ENCODE measurements at places on chromosomes 1 and 21. TPM values are rescaled to one million over a fixed set of nuclear protein-coding genes. Genes with fewer than 3 reads are reported as not detected.

DNA sequence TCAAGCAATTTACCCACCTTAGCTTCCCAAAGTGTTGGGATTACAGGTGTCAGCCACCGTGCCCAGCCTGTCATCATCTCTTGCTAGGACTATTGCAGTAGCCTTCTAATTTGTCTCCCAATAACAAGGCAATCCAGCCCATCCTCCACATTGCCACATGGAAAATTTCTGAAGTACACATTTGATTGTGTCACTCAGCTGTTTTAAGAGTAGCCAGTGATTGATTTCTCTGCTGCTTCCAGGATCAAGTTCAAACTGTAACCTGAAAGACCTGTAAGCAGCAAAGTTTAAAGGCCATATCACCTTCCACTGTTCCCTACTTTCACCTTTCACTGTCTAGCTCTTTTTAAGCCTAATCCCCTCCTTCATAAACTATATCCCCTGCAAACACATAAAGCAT, 7.8 kb upstream of the ELK4 start:
- DNase-seq = no peak
- H3K27ac ChIP-seq = no peak overlapping the region
- H3K4me3 ChIP-seq = no peak overlapping the region
- no peaks in the 10 kb centered on the region for H3K27me3 ChIP-seq

GRCh38 chr1:199959033-199959774, 68.3 kb upstream of the NR5A2 start:
- H3K27ac ChIP-seq = no peak overlapping the region
- DNase-seq = no peak
- no peak overlapping the region for H3K4me3 ChIP-seq

DNA sequence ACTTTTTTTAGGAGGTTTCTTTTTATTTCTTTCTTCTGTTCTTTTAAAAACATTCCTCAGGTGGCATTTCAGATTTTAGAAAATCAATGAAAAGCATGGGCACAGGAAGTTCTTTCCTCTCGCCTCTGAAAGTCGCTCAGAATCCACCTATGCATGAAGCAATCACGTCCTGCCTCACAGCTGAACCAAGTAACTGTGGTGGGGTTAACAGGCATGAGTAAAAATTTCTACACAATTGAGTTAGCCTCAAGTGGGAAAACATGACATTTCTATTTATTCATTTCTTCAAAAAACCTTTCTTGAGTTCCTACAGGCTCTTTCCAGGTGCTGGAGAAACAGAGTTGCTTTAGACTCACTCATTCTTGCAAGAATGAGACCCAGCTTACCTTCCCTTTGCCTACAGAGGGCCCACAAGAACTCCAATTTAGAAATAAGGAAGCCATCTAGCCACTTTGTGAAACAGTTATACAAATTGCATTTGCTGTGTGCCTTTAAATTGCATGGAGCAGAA, 508.9 kb upstream of the PKN2 start:
- DNase-seq = no peak
- no peak overlapping the region for H3K4me3 ChIP-seq
- H3K27me3 ChIP-seq = no peaks in the 10 kb centered on the region
- H3K27ac ChIP-seq = no peak overlapping the region
- no peaks in the 10 kb centered on the region for H3K4me1 ChIP-seq

DNA sequence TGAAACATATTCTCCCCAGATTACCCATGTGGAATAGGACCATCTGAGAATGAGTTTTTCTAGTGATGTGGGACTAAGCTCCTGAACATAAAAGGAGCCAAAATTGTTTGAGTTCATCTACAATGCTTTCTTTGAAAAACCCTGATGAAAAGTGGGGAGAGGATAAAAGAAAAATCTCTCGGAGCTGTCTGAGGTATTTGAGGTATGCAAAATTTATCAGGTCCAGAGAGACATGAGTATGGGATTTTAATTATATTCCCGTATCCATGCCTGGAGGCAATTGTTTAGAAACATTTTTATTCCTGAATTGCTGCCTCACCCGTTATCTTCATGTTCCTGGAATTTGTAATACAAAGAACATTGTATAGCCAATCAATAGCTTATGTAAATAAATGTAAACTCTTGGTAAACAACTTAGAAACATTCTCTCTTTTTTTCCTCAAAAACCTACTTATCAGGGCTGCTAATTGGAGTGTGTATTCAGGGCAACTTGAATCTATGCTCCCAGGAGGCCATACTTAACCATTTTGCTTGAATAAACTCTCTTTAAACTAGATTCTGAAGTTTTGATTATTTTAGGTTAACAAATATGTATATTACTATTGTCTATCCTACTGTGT, 109.3 kb upstream of the OLFM3 start:
- no peak for DNase-seq
- no peaks in the 10 kb centered on the region for H3K4me1 ChIP-seq
- no peaks in the 10 kb centered on the region for H3K36me3 ChIP-seq
- H3K27me3 ChIP-seq = no peaks in the 10 kb centered on the region
- H3K27ac ChIP-seq = no peak overlapping the region

GRCh38 chr21:17660452-17660851, 47.8 kb upstream of the BTG3 start:
- no peak overlapping the region for H3K27ac ChIP-seq
- H3K4me1 ChIP-seq = no peaks in the 10 kb centered on the region
- DNase-seq = no peak

- H3K27ac ChIP-seq = no peak overlapping the region
- H3K4me1 ChIP-seq = no peaks in the 10 kb centered on the region
- no peak for DNase-seq
- H3K27me3 ChIP-seq = no peaks in the 10 kb centered on the region
These were observed 179.3 kb downstream of the ZC3H11B start for GRCh38 chr1:219433496-219434131.

- peaks cover 7% of the 10 kb centered on the region for H3K4me1 ChIP-seq
- peaks cover 17% of the 10 kb centered on the region for H3K27me3 ChIP-seq
- DNase-seq = no peak
- peak overlapping the region; percentile 19 for H3K4me3 ChIP-seq
- H3K27ac ChIP-seq = peak overlapping the region; percentile 58
These were observed 9.0 kb downstream of the TTLL10 start for GRCh38 chr1:1182491-1183220.

DNA sequence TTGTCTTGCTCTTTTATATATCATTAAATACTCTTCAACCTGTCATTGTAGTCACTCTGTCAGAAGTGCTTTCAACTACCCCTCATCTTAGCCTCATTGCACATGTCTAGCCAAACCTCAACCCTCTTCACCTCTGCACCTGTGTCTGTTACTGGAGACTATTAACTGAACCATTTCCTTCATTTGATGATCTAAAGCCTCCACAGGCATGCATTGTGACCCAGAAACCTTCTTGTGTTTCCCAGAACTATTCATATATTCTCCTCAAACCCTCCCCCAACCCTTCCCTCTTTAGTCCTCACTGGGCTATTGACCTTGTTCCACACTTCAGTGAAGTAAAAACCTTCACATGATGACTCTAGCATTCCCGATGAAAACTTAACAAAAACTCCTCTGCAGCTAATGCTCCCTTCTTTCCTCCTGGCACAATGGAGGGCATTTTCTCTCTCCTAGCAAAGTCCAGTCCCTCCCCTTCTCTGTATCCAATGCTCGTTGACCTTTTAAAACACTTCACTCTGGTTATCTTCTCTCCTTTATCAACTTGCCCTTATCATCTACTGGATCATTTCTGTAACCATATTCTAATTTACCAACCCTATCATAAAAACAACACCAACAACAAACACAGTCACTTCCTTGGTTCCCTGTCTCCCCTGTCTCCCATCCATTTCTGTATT, 86.1 kb downstream of the BACH1 start:
- DNase-seq = no peak
- no peaks in the 10 kb centered on the region for H3K36me3 ChIP-seq
- no peaks in the 10 kb centered on the region for H3K4me1 ChIP-seq
- no peaks in the 10 kb centered on the region for H3K27me3 ChIP-seq

DNA sequence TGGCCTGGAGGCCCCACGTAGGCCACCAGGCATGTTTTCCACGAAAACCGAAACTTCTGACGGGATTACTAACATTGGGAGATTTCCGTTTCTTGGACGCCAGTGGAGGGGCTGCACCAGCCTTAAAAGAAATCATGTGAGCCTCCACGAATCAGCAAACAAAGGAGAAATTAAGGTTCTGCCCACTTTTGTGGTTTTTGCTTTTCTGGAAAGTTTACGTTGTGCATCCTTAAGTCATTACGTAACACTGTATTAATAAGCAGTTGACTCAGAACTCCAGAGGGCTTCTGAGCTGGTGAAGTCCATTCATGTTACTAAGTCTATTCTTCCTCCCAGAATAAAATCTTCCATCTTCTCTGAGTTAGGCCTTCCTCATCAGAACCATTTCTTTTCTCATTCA, 168.5 kb downstream of the PSMG1 start:
- peaks cover 9% of the 10 kb centered on the region for H3K4me1 ChIP-seq
- no peaks in the 10 kb centered on the region for H3K36me3 ChIP-seq
- no peaks in the 10 kb centered on the region for H3K27me3 ChIP-seq
- no peak overlapping the region for H3K4me3 ChIP-seq
- H3K27ac ChIP-seq = no peak overlapping the region

Gene SLAMF8
- 0.45 TPM for total RNA-seq

Gene MASP2
- not detected for total RNA-seq

Gene LRRC53
- not detected for total RNA-seq

Gene MAP7D1
- 297 TPM for total RNA-seq
